Stimulated activated CD4-positive, alpha-beta T cell treated with anti-CD3 and anti-CD28 coated beads, Interleukin-1b, Interleukin-23, amount 100 ng/mL, for 1 hour (primary cell): ENCODE measurements at places on chromosomes 7 and 10.

- DNase-seq: no peak
These were observed 311.3 kb downstream of the BICC1 start for GRCh38 chr10:58823983-58824382.

DNA sequence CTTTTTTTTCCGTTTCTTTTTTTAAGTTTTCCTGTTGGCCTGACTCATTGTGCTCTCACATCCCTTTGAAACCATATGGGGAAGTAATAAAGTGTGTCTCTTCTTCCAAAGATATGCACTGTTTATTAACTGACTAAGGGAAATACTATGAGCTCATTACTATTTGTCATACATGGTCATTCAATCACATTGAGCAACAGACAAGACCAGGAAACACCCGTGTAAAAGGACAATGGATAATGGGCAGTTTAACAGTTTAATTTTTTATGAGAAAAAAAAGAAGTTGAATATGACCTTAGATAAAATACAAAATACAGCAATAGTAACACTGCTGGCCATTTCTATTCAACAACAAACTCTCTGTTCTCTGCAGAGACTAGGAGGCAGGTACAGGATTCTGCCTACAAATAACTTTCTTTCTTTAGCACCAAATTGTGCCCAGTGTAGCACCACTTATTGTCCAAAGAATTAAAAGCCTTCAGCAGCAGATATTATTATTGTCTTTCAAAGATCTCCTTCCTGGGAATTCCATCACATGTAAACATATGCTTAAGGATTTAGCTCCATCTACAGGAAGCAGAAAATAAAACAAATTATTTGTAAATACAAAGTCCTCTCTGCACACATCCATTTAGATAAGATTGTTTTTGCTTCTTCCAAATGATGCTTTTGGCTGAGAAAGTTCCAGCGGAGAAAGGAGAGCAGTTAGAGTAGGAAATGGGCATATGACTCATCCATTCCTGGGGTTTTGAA lies 55.0 kb upstream of the AKR1E2 start:
- no peak for DNase-seq

DNA sequence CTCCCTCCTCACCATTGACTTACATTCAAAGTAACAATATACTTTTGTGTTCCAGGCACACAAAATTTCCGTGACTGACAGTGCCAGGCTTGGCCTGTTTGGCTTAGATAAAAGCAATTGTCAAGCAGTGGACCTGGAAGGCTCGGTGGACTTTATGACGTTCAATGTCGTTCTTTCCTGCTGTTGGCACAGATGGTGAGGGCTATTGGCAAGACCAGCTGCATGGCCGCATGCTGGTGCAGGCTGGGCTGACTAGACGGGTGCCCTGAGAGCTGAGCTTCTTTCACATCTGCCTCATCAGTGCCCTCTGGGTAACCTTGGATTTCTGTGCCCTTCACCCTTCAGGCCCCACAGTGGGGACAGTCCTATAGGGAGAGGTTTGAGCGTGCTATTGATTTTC lies 45.2 kb downstream of the WIPF3 start:
- DNase-seq: no peak

DNA sequence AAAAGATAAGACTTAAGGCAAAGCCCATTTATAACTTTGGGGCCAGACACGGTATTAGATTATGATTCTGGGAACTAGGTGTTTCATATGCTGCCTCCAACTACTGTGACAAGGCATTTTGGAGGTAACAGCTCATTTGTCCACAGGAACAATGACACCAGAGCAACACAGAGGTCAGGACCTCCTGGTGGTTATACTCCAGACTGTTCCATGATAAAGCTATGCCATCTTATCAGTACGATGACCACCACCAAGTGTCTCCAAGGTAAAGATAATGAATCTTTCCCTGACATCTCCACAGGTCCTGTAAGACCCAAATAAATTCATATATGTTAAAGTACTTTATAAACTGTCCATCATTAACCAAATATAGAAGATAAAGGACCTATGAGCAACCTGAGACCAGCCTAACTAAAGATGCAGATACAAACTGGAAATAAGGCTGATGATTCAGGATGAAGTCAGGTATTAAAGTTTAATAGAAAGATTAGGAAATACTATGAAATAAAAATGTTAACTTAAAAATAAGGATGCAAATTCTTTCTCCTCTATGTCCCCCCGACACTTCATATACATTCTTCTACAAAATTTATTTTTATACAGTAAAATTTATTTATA lies 26.2 kb downstream of the CUL2 start:
- no peak for DNase-seq

DNA sequence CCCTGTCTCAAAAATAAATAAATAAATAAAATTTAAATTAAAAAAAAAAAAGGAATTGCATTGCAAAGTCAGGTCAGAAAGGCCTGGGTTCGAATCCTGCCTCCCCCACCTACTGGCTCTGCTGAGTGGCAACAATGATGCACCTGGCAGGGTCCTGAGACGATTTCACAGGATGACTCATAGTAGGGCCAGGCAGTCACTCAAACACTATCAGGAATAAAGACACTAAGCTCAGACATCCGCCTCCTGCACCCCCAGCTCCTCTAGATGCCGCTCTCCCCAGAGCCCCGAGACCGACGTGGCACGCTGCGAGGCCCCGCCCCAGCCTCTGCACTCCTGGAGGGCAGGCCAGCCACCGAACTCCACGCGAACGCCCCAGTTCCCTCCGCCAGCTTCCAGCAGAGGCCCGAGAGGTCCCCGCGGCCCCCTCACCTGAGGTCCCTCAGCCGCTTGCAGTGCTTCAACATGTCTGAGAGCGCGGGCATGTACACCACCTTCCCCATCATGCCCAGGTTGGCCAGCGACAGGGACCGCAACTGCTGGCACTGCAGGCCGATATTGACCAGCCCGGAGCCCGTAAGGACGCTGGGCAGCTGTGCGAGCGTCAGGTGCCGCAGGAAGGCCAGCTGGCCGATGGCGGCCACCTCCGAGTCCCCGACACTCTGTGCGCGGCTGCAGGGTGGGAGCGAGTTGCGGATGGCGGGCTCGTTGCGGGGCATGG lies 76.6 kb upstream of the TNRC18 start:
- no peak for DNase-seq

DNA sequence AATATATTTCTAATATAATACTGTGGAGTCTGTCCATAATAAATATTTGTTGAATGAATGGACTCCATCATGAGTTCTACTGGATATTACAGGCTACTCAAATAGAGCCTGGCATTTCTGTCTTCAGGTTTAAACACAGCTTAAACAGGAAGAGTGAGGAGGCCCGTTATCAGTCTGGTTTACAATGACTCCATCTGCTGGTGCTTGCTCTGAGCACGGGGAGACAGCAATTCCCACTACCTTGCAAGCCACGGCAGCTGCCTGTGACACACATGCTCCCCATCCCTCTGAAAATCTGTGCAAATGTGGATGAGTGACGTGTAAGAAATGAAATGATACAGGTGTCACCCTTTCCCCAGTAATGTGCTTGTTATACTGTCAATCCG lies 293.5 kb upstream of the IMMP2L start:
- no peak for DNase-seq

GRCh38 chr10:122186816-122187810 lies 84.0 kb upstream of the BTBD16 start:
- no peak for DNase-seq

DNA sequence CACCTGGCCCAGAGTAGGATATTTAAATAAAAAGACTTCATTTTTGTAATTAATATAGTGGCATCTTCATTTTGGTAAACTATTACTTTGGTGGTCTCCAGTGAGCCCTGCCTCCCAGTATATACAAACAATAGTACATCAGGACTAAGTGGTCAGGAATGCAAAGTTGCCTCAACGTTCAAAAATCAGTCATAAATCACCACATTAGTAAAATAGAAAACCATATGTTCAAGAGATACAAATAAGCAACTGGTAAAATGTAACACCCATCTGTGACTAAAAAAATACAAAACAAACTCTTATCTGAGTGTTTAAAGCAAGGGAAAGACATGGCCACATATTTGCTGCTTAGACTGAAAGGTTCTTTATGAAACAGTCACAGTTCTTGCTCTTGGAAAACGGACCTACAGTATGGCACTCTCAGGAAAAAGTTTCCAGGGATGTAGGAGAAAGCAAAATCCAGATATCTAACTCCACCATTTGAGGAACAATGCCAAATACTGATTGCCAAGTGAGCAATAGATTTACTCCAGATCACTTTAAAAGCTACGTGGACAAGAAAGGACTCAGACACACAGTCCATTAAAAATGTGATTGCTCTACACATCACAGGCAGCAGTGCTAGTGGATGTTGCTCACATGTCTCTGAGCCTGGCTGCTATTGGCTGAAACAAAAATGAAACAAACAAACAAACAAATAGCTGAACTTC lies 15.1 kb upstream of the RHOBTB1 start:
- DNase-seq: no peak
